ENCODE measurements at places on chromosomes 2 and 18.

- DNase-seq = peak; percentile 91
These were observed 47.5 kb downstream of the PTGR3 start for GRCh38 chr18:75161256-75162028.

GRCh38 chr2:235843591-235844395, 324.4 kb downstream of the GBX2 start:
- no peak for DNase-seq

DNA sequence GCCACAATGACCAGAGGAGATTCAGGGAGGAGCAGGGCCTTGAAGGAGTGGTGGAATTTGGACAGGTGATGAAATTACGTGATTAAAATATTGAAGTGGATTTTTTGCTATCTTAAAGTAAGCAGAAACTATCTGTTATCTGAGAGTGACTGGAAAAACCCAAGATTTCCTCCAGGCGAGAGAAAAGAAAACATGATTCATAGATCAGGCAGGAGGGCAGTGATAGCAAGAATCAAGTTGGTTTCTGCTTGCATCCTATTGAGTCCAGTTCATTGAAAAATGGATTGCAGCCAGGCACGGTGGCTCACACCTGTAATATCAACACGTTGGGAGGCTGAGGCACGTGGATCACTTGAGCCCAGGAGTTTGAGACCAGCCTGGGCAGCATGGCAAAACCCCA, 127.8 kb downstream of the NXPH2 start:
- no peak for DNase-seq

DNA sequence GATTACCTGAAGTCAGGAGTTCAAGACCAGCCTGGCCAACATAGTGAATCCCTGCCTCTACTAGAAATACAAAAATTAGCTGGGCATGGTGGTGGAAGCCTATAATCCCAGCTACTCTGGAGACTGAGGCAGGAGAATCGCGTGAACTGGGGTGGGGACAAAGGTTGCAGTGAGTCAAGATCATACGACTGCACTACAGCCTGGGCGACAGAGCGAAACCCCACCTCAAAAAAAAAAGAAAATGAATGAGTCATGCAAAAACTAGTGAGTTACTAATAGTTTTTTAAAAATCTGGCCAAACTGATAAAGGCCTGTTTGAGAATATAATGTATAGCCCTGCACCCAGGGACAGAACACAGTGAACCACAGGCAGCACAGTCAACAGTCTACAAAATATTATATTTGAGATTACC, 17.5 kb downstream of the AFG3L2 start:
- no peak for DNase-seq

DNA sequence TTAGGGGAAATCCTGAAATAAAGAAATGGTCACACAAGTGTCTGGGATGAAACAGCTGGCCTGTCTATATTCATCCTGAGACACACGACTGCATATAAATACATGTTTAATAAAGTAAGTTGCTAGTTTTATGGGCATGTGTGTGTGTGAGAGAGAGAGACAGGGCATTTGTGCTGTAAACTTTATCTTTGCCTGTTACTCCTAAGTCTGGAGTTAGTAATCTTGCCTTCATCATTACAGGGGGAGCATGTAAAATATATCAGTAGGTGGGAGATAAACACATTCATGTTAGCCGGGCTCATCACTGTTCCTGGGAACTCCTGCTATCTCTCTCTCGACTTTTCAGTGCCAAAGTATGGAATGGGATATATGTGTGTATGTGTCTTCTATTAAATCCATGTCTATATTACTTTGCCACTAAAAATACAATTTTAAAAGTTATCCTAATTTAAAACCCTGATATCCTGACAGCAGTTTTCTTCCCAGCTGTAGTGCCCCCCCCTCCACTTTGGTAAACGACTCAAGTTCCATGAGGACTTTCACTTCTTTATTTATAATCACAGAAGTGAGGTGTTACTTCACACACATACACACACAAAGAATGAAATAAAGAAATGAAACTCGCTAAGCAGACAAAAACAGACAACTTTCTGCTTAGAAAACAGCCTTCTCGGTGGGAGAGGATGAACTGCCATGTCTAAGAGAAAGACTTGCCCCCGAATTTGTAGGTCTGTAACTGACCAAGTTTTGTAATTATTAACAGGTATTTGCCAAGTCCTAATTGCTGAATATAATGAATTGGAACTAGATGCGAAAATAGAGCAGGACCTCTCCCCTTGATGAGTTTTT, 947 bp downstream of the ZEB2 start:
- peak; percentile 64 for DNase-seq
